ENCODE measurements at places on chromosomes 2 and 18.

- DNase-seq = peak; percentile 92
These were observed 11.9 kb downstream of the FRZB start for GRCh38 chr2:182854375-182855105.

DNA sequence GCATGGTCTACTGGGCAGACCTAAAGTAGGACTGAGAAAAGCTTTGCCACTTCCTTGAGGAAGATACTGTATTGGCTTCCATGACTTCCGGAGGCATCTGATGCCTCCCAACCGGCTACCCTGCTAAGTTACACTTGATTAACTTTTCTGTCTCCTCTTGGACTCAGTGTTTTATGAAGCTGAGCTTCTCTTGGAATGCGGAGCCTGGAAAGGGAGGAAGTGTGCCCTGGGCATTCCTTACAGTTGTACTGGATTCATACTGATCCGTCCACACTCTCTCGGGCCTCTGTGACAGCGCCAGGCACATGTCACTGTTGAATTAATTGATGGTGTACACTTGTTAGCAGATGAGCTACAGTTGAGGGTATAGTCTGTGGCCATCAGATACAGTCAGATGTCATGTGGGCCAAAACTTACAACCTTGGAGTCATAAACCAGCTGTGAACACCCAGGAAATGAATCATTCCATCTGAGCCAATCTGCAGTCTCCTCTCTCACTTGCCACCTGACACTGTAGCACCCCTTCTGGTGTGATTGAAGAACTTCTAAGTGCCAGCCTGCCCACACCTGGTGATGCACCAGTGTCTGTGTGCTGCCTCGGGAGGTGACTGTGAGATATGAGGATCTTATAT lies 122.5 kb downstream of the FHOD3 start:
- no peak for DNase-seq

DNA sequence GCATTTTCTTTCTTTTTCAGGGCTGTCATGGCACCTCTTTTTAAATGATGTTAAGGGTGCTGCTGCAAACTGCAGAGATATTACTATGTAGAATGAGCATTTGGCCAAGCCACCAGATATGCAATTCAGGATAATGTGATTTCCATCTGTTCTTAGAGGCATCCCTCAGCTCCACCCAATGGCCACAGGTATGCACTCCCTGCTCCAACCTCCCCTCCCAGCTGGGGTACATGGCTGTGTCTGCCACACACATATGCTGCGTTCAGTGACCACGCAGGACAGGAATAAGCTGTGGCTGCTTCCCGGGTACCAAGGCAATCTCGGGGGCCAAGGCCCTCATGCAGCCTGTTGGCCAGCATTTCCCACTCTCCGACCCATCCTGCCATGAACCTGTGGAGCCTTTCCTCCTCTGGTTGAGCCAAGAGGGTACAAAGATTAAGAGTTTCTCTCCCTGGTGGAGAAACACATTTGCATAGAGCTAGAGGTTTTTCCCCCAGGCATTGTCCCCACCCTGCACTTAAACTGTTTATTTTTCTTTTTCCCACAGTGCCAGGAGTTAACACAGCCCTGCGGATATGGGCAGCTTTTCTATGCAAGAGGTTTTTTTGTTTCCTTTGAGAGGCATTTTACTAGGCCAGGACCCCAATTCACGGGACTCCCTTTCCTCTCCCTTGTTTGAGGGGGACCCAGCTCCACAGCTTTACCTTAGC lies 147.0 kb downstream of the GCA start:
- DNase-seq = no peak

DNA sequence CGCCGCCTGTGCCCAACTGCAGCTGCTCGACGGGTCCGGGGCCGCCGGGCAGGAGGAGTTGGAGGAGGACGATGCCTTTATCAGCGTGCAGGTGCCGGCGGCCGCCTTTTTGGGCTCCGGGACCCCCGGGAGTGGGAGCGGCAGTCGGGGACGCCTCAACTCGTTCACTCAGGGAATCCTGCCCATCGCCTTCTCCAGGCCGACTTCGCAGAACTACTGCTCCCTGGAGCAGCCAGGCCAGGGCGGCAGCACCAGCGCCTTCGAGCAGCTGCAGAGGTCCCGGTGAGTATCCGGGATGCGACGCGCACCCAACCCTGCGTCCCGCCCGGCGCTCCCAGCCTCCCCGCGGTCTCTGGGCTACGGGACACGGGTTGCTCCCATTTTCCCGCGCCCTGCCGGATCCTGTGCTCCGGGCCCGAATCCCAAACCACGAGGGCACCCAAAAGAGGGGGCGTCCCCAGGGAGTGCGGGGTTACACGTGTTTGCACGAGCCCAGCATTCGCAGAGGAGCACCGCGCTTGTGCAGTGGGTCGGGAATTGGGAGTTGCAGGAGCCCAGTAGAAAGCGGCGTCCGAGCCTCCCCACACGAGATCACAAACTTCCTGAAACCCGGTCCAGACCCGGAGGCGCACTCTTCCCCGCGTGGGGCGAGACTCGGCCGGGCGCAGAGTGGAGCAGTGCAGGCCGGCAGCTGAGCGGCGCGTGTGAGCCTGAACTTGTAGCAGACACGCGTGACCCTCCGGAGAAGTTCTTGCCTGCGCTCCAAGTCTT lies 1.2 kb downstream of the CABLES1 start:
- peak; percentile 58 for DNase-seq

- no peak for DNase-seq
These were observed 923.8 kb downstream of the LRP1B start for GRCh38 chr2:141207036-141207385.

- no peak for DNase-seq
These were observed 218.8 kb upstream of the RAB6C start for GRCh38 chr2:129760669-129761068.

- peak; percentile 60 for DNase-seq
These were observed 1.8 kb downstream of the MEMO1 start for GRCh38 chr2:32008805-32009515.

DNA sequence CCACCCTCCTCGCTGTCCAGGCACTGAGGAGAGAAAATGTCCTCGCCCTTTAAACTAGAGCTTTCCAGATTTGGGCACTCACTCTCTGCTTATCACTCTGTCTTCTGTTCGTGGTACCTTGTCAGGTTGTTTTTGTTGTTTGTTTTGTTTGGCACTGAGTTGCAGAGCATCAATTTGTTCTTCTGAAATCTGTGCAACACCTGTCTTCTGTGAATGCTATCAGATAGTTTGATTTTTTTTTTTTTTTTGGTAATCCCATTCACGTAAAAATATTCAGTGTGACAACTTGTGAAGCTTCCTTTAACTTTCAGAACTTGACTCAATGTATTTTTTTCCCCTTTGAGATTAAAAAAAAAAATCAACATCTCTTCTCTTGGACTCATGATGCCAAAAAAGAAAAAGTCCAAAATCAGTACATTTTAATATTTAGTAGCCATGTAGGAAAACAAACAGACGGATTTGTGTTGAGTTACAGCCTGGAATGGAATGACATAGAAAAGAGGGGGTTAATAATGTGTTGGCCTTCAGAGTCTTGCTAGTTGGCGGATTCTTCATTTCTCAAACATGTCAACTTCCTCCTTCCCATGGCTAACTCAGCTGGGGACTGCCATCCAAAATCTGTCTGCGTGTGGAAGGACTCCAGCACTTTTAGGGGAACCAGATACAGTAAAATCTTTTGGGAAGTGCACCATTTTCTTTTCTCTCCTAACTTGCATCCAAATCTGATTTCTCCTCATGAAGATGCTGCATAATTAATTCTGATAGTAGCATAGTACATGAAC lies 1.6 kb downstream of the TMEM178A start:
- no peak for DNase-seq

DNA sequence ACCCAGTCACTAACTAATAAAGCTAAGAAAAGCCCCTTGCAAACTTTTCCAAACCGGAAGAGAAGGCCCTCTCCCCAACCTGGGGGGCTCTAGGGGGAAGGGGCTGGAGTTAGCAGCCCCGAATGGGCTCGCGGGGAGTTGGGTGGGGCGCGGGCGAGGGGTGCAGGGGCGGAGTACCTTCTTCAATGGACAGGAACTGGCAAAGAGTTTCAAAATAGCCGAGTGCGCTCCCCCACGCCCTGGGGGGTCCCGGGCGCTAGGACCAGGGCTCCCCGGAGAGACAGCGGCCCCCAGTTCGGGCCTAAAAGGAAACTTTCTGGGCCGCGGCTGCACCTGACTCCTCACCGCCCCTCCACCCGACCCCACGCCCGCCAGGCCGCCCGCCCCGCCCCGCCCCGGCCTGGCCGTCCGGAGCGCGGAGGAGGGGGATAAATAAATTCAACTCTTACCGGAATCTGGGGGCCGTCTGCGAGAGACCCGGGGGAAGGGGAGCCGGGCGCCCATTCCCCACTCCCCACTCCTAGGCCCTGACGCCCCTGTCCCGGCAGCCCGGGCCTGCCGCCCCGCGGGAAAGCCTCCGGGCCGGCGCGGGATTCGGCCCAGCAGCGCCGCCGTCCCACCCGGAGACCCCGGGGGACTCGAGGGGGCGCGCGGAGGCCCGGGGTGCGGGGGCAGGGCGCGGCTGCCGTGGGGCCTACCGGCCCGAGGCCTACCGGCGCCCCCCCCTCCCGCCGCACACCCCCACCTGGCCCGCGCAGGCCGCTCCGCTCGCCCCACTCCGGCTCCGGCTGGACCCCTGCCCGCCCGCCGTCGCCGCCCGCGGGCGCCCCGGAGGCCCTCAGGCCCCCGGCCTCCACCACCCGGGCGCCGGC lies 868 bp downstream of the INO80D start:
- peak; percentile 42 for DNase-seq

- DNase-seq = no peak
These were observed 144.8 kb upstream of the GPC1 start for GRCh38 chr2:240290432-240291336.

- no peak for DNase-seq
These were observed 89.0 kb downstream of the NBAS start for GRCh38 chr2:15472133-15472532.

DNA sequence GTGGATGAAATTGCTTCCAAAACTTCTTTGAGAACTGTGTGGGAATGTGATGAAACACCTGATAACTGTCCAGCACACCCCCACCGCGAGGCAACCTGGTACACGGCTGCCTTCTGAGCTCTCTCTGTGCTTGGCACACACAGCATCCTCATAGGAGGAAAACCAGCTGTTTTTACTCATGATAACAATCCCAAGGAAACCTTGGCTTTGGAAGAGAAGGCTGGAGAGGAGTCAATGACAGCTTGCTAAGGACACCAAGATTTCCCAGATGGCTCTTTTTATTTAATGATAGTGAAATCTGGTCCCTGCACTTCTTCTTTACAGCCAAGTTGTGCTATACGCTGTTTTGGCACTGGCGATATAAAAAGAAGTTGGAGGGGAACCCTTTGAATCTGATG lies 232.5 kb upstream of the FN1 start:
- no peak for DNase-seq

GRCh38 chr2:234770031-234770506 lies 181.7 kb upstream of the SH3BP4 start:
- DNase-seq = peak; percentile 36

- DNase-seq = no peak
These were observed 10.1 kb downstream of the ACADL start for GRCh38 chr2:210215120-210215519.

DNA sequence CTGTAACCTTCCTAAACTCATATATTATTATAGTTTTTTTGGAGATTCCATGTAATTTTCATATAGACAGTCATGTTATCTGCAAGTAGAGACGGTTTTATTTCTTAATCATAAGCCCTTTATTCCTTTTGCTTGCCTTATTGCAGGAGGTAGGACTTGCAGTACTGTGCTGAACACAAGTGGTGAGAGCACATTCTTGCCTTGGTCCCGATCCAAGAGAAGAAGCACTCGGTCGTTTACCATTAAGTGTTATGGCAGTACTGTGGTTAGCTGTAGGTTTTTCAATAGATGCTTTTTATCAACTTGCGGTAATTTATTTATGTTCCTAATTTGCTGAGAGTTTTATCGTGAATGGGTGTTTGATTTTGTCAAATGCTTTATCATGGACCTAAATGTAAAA lies 305.7 kb downstream of the DYSF start:
- peak; percentile 42 for DNase-seq

GRCh38 chr2:65660340-65660739 lies 227.9 kb upstream of the SPRED2 start:
- peak; percentile 91 for DNase-seq
